IPS-NIHi11 (cell line): ENCODE measurements at places on chromosomes 1 and 21.

GRCh38 chr1:167500283-167500860 is 18.0 kb downstream of the CD247 start:
- no peak for DNase-seq

GRCh38 chr21:38769191-38769780 is 36.4 kb upstream of the ETS2 start:
- DNase-seq, result no peak

DNA sequence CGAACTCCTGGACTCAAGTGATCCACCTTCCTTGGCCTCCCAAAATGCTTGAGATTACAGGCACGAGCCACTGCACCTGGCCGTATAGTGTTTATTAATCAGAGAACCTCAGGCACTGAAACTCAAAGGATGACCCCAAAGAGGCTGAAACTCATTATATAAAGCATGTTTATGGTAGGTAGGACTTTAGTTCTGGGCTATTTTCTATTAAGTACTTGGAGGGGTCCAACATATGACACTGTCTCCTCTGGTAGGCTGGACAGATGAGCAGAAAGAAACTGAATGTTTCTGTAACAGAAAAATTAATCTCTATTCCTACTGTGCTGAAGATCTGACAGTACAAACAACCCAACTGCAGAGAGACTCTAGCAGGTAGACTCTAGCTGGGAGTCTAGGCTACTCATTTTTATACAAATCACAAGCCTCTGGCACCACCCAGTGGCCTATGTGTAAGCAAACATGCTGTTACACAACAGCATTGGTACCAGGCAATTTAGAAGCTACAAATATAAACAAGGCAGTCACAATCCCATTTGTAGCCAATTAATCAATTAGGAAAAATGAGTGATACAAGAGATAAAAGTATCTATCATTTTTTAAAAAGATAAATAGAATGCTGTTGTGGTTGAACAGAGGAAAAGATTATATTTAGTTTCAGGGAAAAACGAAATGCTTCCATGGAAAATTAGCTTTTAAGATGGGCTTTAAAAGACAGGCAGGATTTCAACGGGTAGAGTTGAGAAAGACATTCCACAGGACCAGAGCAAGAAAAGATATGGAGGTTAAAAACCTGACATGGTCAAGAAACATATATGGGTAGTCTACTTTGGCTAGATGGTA is 10.4 kb downstream of the DCAF8 start:
- DNase-seq, result peak; percentile 71

DNA sequence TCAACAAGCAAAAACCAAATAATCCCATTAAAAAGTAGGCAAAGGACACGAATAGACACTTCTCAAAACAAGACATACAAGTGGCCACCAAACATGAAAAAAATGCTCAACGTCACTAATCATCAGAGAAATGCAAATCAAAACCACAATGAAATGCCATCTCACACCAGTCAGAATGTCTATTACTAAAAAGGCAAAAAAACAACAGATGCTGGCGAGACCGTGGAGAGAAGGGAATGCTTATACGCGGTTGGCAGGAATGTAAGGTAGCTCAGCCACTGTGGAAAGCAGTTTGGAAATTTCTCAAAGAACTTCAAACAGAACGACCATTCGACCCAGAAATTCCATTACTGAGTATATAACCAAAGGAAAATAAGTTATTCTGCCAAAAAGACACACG is 145.1 kb upstream of the EDN2 start:
- DNase-seq, result no peak

- DNase-seq, result no peak
Observed at GRCh38 chr1:198638441-198638840, 399 bp upstream of the PTPRC start.
